ENCODE measurements at places on chromosomes 7 and 10.

- DNase-seq: no peak
These were observed 100.9 kb downstream of the PDGFA start for GRCh38 chr7:418636-419280.

DNA sequence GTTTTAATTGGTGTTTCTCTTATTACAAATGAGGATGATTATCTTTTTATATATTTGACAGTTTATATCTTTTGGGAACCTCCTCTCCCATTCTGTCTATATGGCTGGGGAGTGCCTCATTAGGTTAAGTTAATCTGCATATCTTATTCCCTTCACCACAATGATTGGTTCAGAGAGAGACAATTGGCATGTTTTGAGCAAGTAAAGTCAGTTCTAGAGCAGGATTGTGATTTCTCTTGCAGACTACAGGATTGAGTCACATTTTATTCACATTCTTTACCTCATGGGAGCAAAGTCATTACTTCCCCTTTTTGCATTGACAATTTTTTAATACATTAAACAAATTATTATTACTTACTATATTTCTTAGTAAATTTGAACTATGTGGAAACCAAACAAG lies 345.6 kb downstream of the MDFIC start:
- no peak for DNase-seq

DNA sequence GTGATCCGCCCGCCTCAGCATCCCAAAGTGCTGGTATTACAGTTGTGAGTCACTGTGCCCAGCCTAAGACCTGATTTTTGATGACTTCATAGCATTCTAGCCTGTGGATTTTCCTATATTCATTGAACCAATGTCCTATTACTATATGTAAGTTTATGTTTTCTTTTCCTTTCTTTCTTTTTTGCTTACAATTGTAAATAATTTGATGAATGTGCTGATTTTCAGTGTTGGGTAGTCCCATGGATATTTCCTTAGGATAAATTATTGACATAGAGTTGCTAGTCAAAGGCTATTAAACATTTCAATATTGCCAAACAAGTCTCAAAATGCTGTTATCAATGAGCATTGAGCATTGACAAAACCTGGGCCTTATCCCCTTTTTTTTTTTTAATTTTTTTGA lies 9.9 kb upstream of the PHYH start:
- no peak for DNase-seq

DNA sequence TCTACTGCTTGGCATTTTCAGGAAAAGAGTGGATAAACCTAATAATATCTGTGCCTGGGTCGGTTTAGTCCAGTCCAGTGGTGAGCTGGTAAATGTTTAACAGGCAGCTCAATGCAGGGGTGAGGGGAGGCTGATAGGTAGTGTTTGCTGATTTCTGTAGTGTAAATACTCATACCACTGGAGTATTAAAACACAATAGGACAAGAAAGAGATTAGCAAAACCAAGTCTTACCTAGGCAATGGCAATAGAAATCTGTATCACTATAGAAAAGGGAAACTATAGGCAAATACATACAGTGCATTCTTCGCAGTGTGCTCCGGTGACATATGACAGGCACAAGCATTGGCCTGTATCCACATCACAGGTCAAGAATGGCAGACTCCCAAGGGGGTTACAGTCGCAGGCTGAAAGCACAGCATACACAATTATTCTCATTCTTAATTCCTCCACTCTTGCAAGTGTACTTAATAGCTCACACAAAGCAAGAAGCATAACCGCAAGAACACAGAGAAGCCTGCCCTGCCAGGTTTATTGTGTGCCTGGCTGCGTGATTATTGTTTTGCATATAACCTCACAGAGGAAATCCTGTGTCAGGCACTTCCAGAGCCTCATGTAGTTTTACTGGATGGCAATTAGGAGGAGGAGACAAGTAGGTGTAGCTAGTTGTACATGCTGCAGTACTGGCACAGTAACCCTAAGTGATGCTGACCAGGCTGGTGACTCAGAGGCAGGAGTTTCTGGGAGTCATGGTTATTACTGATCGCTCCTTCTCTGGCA lies 35.0 kb downstream of the LAMB4 start:
- DNase-seq: no peak

- no peak for DNase-seq
These were observed 51.9 kb downstream of the CCNY start for GRCh38 chr10:35388197-35388596.

- no peak for DNase-seq
These were observed 50.8 kb upstream of the KLF6 start for GRCh38 chr10:3835770-3836169.
